ENCODE measurements at places on chromosomes 2 and 18.
A peak's percentile ranks its signal among the peaks of the same experiment; 100 is the strongest.

DNA sequence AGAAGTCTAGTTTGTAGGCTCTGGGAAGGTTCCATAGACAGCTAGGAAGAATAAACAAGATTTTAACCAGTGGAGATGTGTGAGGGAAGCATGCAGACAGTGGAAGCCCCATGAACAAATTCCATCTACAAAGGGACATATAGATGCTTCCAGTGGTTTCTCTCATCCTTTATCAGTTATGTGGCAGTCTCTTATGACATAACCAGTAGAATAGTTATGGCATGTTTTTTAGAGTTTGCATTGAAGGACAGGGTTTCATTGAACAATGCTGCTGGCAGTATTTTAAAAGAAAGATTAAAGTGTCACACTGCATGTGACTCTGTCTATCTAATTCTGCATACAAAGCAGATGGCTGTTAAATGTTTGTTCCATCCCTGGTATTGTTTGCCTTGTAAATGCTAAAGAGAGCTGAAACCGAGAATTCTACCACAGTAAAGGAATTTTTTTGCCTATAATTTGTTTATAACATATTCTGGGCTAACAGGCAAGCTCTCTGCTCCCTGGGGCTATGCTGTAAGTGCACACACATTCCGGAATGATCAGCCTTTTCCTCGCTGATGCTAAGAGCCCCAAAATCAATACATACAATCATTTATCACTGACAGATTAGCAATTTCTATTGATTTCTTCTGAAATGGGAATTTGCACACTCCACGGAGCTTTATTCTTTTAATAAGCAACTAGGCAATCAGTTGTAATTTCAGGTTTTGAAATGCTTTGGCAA lies 76.8 kb upstream of the PELI1 start:
- no peaks in the 10 kb centered on the region for H3K36me3 ChIP-seq
- DNase-seq, result no peak
- H3K27ac ChIP-seq, result no peak overlapping the region
- no peak overlapping the region for H3K4me3 ChIP-seq
- H3K4me1 ChIP-seq, result peaks cover 18% of the 10 kb centered on the region
- H3K27me3 ChIP-seq, result no peaks in the 10 kb centered on the region

DNA sequence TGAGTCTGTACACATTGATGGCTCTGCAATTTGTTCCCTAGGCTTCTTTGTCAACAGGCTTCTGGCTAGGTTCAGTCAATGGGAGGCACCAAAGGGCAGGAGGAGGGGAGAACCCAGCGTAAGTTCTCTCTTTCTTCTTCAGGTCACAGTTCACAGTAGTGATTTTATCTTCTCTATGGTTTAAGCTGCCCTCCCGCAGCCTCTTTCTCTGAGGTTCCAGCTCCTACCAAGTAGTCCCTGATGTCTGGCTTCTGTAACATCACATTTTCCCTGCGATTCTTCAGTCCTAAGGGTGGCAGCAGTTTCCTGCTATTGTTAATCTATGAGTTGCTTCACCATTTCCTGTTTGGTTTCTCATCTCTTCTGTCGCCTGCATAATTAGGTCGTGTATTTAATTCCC lies 107.4 kb downstream of the CPO start:
- no peaks in the 10 kb centered on the region for H3K4me1 ChIP-seq
- H3K27ac ChIP-seq, result no peak overlapping the region
- peak; percentile 44 for DNase-seq
- H3K27me3 ChIP-seq, result no peaks in the 10 kb centered on the region
- H3K4me3 ChIP-seq, result no peak overlapping the region

DNA sequence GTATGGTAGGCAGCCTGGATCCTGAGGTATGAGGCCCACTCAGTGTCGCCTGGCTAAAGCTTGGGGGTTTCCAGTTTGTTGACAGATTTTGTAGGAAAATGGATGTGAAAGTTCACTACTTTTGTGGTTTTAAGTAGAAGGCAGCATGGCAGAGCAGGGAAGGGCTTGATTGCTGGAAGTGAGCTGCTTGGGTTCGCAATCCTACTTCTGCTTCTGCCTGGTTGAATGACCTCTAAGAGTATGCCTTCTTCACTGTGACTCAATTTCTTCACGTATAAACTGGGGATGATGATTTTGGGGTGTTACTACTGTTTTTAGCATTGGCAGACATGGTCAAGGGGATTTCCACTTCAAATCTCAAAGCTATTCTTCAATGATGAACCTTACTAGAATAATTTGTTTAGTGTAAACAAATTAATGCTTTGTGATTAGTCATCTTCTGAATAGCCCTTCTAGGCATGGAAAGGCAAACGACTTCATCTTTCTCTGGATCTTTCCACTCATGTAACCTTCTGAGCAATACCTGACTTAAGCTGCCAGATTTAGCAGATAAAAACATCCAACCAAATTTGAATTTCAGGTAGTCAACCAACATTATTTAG lies 13.2 kb downstream of the BMP10 start:
- no peak overlapping the region for H3K27ac ChIP-seq
- no peak overlapping the region for H3K4me3 ChIP-seq
- H3K36me3 ChIP-seq, result no peaks in the 10 kb centered on the region

- no peaks in the 10 kb centered on the region for H3K27me3 ChIP-seq
- DNase-seq, result no peak
- H3K27ac ChIP-seq, result no peak overlapping the region
- no peaks in the 10 kb centered on the region for H3K4me1 ChIP-seq
These were observed 2.0 kb upstream of the ANKRD62 start for GRCh38 chr18:12091538-12092141.

GRCh38 chr2:88942798-88943197 lies 251.3 kb downstream of the RPIA start:
- H3K4me1 ChIP-seq, result no peaks in the 10 kb centered on the region
- no peak overlapping the region for H3K27ac ChIP-seq
- H3K4me3 ChIP-seq, result no peak overlapping the region
- DNase-seq, result no peak
- no peaks in the 10 kb centered on the region for H3K27me3 ChIP-seq
- no peaks in the 10 kb centered on the region for H3K36me3 ChIP-seq

- H3K4me1 ChIP-seq, result no peaks in the 10 kb centered on the region
- no peak overlapping the region for H3K4me3 ChIP-seq
- H3K27ac ChIP-seq, result no peak overlapping the region
- no peak for DNase-seq
These were observed 35.4 kb downstream of the LBH start for GRCh38 chr2:30266705-30267104.

- H3K36me3 ChIP-seq, result no peaks in the 10 kb centered on the region
- no peak overlapping the region for H3K27ac ChIP-seq
- H3K4me3 ChIP-seq, result no peak overlapping the region
- no peak for DNase-seq
- H3K4me1 ChIP-seq, result no peaks in the 10 kb centered on the region
These were observed 141.8 kb downstream of the MYO5B start for GRCh38 chr18:50053111-50053510.

- H3K4me1 ChIP-seq, result no peaks in the 10 kb centered on the region
- H3K4me3 ChIP-seq, result no peak overlapping the region
- no peak for DNase-seq
These were observed 34.8 kb downstream of the ATOH8 start for GRCh38 chr2:85788603-85789002.

- H3K4me1 ChIP-seq, result peaks cover 7% of the 10 kb centered on the region
- no peak overlapping the region for H3K4me3 ChIP-seq
- DNase-seq, result no peak
- no peaks in the 10 kb centered on the region for H3K27me3 ChIP-seq
- no peak overlapping the region for H3K27ac ChIP-seq
These were observed 12.0 kb downstream of the SIGLEC15 start for GRCh38 chr18:45837283-45838070.

DNA sequence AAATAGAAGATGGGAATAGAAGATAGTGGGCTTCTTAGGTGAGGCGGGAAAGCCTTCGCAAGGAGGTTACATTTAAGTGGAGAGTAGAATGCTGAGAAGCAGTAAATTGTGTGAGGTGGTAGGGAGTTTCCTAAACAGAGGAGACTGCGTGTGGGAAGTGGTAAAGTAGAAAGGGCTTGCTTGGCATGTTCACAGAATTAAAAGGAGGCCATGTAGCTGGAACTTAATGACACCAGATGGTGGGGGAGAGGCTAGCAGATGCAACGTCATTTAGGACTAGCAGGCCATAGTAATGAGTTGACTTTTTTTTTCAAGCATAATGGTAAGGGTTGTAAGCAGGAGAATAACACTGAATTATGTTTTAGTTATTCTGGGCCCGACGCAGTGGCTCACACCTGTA lies 13.0 kb upstream of the RTN4 start:
- peaks cover 5% of the 10 kb centered on the region for H3K4me1 ChIP-seq
- no peaks in the 10 kb centered on the region for H3K27me3 ChIP-seq
- H3K4me3 ChIP-seq, result no peak overlapping the region
- H3K36me3 ChIP-seq, result no peaks in the 10 kb centered on the region
- H3K27ac ChIP-seq, result no peak overlapping the region

DNA sequence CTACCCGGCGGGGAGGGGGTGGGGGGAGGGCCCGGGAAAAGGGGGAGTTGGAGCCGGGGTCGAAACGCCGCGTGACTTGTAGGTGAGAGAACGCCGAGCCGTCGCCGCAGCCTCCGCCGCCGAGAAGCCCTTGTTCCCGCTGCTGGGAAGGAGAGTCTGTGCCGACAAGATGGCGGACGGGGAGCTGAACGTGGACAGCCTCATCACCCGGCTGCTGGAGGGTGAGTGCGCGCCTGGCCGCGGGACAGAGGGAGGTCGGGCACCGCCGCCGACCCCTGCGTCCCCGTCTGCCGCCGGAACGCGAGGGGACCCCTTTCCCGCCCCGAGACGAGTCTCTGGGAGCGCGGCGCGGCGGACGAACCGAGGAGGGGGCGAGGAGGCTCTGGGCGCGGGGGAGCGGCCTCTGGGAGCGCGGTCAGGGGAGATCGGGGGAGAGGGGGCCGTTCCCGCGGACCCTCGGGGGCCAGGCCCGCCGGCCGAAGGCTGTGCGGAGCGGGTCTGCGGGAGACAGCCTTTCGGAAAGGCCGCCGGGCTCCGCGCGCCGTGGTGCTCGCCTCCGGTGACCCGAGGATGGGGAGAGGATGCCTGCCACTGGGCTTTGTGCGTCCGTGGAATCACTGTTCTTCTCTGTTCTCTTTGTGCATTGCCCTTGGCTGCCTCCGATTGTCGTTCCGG lies 463 bp downstream of the PPP1CB start:
- H3K4me3 ChIP-seq, result peak overlapping the region; percentile 88
- H3K4me1 ChIP-seq, result peaks cover 50% of the 10 kb centered on the region
- H3K36me3 ChIP-seq, result peaks cover 8% of the 10 kb centered on the region
- no peaks in the 10 kb centered on the region for H3K27me3 ChIP-seq
- H3K27ac ChIP-seq, result peak overlapping the region; percentile 79

DNA sequence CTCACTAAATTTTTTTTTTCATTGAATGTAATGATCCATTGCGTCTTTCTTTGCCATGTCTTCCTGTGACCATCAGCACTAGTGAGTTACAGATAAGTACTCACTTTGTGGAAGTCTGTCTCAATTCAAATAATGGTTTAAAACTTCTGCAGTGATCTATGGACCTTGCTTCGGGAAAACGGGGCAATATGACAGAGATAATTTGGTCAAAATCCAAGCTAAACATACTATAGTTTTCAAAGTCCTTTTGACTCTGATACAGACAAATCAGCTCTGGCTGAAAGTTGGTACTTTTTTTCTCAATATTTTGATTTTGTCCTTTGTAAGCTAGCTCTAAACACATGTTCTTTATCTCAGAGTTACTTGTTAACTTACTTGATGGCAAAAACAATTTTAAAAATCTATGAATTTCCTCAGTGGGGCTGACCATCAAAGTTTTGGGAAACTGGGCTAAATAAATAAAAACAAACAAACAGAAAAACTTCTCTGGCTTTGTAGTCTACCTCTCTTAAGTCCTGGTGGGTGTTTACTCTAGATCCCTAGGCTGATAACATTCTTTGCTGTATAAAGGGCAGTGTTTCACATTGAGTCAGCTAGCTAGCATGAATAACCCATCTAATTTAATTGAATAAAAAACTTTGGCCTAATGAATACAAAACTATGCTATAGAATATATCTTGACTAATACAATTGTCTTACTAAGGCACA lies 327.6 kb downstream of the RDH14 start:
- H3K27me3 ChIP-seq, result no peaks in the 10 kb centered on the region
- H3K27ac ChIP-seq, result no peak overlapping the region
- H3K4me3 ChIP-seq, result no peak overlapping the region
- no peaks in the 10 kb centered on the region for H3K4me1 ChIP-seq
- no peak for DNase-seq

GRCh38 chr2:66582104-66582986 lies 147.4 kb downstream of the MEIS1 start:
- no peaks in the 10 kb centered on the region for H3K36me3 ChIP-seq
- peaks cover 8% of the 10 kb centered on the region for H3K4me1 ChIP-seq
- H3K4me3 ChIP-seq, result no peak overlapping the region
- no peak for DNase-seq
- H3K27ac ChIP-seq, result no peak overlapping the region

GRCh38 chr18:623761-624620 lies 27.2 kb downstream of the CLUL1 start:
- no peak overlapping the region for H3K4me3 ChIP-seq
- no peak overlapping the region for H3K27ac ChIP-seq
- no peaks in the 10 kb centered on the region for H3K36me3 ChIP-seq
- H3K27me3 ChIP-seq, result no peaks in the 10 kb centered on the region

- H3K36me3 ChIP-seq, result no peaks in the 10 kb centered on the region
- no peak for DNase-seq
- 0 out of 2 replicates have a peak, but pooled peaks cover 3% of the 10 kb centered on the region for H3K27me3 ChIP-seq
These were observed 10.7 kb upstream of the CWC22 start for GRCh38 chr2:180017784-180018183.

DNA sequence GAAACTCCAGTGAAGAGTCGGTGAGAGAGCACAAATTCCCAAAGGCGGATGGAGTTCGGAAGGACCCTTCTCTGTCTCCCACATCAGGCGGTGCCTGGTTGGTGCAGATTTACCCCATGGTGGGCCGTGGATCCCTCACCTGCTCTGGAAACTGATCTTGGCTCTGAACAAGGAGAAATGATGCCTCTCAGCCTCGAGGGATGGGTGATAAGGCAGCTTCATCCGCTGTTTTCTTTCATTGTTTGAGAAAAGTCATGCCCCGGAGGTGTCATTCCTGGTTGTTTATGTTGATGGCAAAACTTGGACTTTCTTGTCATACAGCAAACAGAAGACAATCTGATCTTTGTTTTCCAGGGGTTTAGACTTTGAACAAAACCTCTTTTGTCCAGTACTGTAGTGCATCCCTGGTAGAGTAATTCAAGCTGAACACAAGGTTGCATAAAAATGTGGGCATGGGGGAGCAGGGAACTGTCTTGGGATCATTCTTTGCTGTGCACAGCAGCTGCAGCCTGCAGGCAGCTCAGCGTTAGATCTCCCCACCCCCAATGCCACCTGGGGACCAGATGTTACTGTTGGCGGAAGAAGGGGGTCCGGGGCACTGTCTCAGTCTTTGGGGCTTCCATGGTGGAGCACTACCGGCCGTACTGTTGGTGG lies 81.3 kb downstream of the NFATC1 start:
- H3K4me1 ChIP-seq, result no peaks in the 10 kb centered on the region
- H3K4me3 ChIP-seq, result no peak overlapping the region
- no peak overlapping the region for H3K27ac ChIP-seq
- H3K36me3 ChIP-seq, result peaks cover 9% of the 10 kb centered on the region
- no peak for DNase-seq

- H3K4me3 ChIP-seq, result no peak overlapping the region
- no peak for DNase-seq
- no peaks in the 10 kb centered on the region for H3K36me3 ChIP-seq
- no peaks in the 10 kb centered on the region for H3K4me1 ChIP-seq
These were observed 37.2 kb upstream of the THSD7B start for GRCh38 chr2:136727973-136728699.

All from Karpas-422 (cell line).